CD4-positive, alpha-beta T cell treated with Interleukin-12 subunit alpha and Interleukin-12 subunit beta, for 1 hour (primary cell): ENCODE measurements at places on chromosomes 2 and 18.

DNA sequence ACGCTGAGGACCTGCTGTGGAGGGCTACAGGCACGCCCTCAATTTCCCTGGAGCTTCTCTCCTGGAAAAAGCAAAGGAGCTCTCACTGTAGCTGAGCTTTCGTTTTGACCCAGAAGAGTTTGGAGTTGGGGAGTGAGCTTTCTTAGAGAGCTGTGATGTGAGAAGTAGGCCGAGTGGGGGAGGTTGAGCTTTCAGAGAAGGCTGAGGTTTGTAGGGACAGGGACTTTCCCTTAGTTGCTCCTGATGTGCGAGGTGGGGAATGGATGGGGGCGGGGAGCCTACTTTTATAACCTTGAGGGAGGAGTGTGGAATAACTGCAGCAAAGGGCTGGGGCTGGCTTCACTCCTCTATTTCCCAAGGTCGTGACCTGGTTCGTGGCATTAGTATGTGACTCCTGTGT is 47.1 kb downstream of the ZNF532 start:
- DNase-seq: no peak

DNA sequence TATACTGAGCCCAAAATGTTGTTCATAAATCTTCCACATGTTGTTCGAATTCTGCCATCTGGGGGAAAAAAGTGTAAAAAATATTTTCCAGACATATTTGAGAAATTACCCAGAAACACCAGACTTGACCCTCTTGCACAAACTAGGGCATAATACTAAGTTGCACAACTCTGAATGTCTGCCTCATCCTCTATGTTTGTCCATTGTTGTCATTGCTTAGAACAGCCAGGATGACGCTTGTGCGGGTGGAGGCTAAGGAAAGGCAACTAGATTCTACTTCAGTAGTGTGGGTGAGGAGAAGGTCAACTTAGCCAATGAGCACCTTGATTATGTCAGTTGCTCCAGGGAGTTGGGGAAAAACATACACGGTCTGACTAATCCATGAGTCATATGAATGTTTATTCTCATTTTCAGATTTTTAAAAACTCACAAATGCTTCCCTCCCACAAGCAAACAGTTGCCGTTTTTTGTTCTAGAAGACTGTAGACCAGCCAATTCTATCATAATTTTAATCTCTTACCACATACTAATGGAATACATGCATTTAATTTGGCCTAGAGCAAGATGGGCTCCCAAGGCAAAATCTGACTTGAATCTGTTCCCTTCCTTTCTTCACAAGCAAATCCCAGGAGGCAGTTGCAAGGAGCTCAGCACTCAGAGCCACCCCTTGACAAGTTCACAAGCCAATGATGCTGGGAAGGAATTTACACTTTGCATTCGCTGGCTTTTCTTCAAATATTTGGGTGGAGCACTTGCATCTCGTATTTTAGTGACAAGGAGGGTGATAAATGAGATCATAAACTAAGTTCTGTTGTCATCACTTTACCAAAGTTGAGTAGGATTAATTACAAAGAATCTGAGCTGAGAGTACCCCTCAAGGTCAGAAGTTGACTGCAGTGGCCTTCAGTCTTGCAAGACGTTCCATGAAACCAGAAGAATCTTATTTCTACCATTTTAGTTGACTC is 163.2 kb upstream of the TWIST2 start:
- DNase-seq: no peak

DNA sequence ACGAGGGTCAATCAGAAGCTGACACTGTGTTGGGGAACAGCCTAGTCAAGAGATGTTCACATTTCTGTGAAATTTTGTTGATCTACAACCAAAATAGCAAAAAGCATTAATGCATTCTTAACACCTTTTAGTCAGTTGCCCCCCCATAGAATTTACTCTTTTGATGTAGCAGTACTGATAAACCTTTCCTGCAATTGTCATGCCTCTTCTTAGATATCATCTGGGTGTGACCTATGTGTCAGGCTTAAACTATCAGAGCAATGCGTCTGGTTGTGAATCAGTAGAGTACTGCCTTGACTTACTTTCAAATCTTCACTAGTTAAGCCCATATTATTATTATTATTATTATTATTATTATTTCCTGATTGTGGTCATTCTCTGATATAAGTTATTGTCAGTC is 61.9 kb downstream of the GREB1L start:
- no peak for DNase-seq

GRCh38 chr2:69154106-69154505 is 141.1 kb downstream of the ANTXR1 start:
- DNase-seq: no peak

DNA sequence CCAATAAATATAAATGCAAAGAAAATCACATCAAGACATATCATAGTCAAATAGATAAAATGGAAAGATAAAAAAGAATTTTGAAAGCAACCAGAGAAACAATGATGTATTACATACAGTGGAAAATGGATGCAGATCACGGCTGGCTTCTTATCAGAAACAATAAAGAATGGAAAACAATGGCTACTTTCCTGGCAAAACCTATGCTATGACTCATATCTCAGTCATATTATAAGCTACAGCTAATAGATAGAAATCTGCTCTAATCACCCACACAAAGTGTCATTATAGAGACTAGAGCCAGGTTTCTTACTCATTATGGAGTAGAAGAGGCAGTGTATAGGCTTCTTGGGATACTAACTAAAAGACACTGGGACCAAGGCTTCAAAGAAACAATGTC is 93.5 kb upstream of the TACR1 start:
- no peak for DNase-seq

GRCh38 chr2:180990337-180990736 is 9.9 kb downstream of the UBE2E3 start:
- DNase-seq: no peak

GRCh38 chr2:9768388-9768787 is 74.9 kb upstream of the TAF1B start:
- DNase-seq: no peak

GRCh38 chr2:85628658-85629057 is 12.7 kb downstream of the USP39 start:
- DNase-seq: no peak

GRCh38 chr2:127681976-127682857 is 6.9 kb upstream of the LIMS2 start:
- DNase-seq: no peak

DNA sequence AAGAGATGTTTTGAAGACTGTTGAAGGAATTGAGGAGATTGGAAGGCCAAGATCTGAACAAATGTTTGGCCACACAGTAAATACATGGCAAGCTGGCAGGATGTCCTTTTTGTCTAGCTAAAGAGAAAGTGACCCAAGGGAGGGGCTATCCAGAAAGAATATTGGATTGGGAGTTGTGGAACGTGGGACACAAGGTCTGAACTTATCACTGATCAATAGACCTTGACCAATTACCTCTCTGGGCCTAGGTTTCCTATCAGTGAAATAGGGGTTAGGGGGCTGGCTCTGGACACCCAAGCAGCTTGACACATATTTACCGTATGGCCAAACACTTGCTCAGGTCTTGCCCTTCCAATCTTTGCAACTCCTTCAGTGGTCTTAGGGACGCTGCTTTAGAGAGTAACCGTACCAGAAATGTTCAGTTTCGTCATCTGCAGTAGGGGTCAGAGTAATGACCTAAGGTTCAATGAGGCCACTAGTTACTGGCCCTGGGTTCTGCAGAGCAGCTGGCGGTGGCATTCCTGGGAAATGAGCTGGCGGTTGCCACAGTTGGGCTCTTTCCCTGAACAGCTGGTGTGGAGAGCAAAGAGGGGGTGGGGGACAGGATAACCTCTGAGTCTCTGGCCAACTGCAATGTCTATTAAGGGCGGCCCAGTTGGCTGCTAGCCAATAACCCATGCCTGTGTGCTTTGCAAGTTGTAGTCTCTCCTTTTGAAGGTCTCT is 70.1 kb upstream of the STPG4 start:
- no peak for DNase-seq

DNA sequence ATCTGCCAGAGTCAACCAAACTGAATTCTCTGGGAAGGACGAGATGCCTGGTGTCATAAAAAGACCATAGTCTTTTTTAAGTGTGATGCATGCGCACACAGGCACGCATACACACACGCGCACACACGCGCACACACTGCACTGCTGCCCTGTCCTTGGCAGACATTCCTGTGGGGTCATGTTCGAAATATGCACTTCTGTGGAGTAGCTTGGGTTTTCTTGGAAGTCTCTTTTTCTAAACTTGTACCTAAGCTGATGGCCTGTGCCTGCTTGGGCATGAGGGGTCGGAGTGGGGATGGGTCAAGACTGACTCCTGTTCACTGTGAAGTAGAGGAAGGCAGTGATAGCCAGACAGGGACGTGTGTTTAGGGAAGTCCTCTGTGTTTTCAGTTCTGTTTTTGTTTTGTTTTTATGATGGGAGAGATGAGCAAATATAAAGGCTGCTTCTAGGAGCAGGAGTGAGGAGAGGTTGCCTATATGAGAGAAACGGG is 4.0 kb upstream of the RMC1 start:
- DNase-seq: no peak

DNA sequence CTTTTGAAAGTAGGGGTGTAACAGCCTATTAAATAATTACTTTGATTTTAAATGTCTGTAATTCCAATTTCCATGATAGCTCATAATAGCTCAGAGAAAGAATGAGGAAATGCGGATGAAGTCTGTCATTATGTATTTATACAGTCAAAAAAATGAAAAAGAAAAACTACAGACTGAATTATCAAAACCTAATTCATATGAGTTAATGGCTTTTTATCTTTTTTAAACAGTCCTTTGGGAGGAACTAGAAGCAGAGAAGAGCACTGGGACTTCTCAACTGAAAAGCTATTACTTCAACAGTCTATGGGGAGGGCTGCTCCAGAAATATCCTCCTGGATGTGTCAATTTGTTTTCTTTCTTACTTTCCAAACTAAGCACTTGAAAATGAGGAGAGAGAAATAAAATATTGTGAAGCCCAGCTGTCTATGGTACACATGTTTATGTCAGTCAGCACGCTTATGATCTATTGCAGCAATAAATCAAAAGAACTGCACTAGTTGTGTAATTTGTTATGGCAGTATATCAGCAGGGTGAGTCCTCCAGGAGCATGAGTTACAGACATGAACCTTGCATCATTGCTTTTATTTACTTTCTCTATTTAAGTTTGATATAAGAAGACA is 1550.2 kb downstream of the LRP1B start:
- DNase-seq: no peak

DNA sequence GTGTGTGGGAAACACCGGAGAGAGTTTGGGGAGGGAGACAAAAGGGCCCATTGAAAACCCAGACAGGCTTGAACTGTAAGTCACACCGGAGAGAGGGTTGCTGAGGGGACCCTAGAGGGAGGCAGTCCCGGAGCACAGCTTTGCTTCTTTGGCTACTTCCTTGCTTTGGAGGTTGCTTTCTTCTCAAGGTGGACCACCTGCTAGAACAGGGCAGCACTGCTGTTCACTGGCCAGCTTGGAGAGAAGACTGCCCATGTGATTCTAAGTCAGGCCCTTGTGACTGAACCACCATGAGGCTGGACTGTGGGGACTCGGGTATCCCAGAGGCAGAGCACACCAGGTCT is 4.4 kb downstream of the ACTG2 start:
- DNase-seq: no peak

DNA sequence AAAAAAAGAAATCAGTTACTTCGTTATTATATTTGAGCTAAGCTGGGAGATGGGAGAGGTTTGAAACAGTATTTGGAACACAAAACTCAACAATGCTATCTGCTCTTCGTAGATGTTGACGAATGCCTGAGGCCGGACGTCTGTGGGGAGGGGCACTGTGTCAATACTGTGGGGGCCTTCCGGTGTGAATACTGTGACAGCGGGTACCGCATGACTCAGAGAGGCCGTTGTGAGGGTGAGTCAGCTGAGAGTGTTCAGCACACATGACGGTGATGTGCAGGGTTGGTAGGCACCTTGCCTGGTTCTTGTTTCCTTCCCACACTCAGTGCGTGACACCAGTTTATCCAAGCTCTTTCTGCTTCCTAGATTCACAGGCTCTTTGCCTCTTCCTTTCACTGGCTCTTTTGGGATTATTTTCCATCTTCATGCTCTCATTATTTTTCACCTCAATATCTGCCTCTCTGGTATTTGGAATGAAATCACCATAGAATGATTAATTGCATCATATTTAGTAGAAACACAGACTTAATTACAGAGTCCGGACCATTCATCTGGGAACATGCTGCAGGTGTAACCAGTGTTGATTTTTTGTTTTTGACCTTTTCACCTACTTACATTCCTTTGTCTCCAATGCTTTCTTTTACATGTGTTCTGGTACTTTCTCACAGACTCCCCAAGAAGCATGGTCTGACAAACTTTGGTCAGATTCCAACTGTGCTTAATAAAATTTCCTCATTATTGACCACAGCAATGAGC is 200.6 kb upstream of the RASGRP3 start:
- peak; percentile 59 for DNase-seq

DNA sequence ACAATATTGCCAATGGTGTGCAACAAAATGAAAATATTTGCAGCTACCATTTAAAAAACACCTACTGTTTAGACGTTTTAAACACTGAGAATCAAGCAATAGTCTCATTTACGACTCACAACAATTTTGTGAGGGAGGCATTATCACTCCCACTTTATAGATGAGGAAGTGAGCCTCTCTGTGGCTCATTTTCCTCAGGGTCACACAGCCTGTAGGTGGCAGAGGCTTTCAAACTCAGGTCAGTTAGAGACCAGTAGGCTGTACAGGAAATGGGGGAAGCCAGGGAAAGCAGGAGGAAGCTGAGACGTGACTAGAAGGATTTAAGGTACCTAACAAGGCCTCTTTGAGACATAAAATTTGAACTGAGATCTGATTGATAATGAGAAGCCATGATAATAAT is 95.0 kb upstream of the ZNF521 start:
- no peak for DNase-seq

GRCh38 chr18:10299643-10300042 is 154.8 kb upstream of the APCDD1 start:
- no peak for DNase-seq

DNA sequence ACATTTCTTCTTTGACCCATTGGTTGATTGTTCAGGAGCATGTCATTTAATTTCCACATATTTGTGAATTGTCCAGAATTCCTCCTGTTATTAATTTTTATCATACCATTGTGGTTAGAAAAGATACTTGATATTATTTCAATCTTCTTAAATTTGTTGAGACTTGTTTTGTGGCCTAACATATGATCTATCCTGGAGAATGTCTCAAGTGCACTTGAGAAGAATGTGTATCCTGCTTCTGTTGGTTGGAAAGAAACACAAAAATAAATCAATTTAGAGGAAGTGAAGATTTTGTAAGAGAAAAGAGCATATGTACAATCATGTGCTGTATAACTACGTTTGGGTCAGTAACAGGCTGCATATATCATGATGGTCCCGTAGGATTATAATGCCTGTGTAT is 118.6 kb upstream of the CDC42EP3 start:
- no peak for DNase-seq

GRCh38 chr2:227655454-227655853 is 11.2 kb upstream of the SCYGR5 start:
- DNase-seq: no peak

GRCh38 chr2:176126929-176127773 is 2.4 kb upstream of the HOXD8 start:
- peak; percentile 67 for DNase-seq

- DNase-seq: no peak
Measured at GRCh38 chr2:67462738-67463496, 65.8 kb downstream of the ETAA1 start.

GRCh38 chr2:168772704-168773103 is 29.7 kb upstream of the NOSTRIN start:
- DNase-seq: no peak
